ENCODE measurements at places on chromosomes 3 and 15.

DNA sequence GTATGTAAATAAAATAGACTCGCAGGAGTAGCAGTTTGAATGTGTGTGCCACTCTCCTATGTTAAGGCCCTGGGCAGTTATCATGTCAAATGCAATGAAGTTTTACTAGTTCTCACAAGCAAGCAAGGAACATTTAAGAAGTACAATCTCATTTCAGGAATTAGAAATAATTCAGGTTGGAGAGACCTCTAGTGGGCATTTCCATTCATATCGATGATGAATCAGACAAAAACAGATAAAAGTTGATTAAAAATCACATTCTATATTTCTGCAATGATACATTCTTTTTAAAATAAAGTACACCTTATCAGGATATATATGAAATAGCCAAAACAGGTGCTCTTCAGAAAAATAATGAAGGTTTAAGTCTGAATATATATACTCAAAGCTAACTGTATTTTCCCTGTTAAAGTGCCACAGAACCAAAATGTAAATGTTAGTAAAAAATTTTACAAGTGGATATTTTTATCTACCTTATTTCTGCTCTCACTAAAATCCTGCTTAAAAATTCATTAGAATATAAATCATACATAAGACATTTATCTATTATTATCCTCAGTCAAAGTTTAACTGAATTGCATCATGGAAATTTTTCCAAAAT is 492.4 kb upstream of the FRG2C start:
- DNase-seq: no peak

DNA sequence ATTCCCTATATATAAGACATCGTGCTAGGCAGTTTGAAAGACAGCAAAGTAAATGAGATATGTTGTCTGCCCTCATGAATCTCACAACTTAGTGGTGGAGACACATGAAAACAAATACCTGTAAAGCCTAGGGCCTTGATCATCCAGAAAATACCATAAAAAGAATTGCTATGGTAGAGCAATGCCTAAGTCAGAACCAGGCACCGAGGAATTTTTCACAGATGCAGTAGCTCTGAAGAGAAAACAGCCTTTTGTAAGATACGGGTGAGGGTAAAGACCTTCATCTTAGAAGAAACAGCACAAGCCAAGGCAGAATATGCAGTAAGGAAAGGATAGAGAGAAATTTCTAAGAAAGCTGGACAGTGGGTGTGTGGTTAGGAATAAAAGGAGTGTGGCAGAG is 36.1 kb downstream of the CD200R1L start:
- no peak for DNase-seq

DNA sequence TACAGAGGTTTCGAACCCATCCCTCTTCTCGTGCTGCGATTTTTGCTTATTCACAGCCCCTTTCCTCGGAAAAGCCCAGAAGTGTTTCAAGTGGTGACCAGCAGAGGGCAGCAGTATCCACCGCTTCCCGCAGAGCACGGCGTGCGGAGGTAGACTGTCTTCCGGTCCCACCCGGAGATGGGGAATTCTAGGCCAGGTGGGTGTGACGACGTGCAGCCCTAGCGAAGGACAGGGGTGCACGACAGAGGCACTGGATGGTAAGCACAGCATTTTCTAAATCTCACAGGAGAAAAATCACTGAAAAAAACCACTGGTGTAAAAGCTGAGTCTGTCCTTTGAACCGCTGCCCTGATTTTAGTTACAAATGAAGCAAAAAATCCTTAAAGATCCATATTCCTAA is 7.4 kb upstream of the PSMD6 start:
- peak; percentile 62 for DNase-seq

- DNase-seq: no peak
Measured at GRCh38 chr3:117261983-117262421, 552.4 kb downstream of the TUSC7 start.

- no peak for DNase-seq
Measured at GRCh38 chr15:70505411-70505919, 257.9 kb downstream of the UACA start.
